ENCODE measurements at places on chromosomes 7 and 10. TPM values are rescaled to one million over a fixed set of nuclear protein-coding genes. Genes with fewer than 3 reads are reported as not detected.

The GHRHR gene
- not detected for total RNA-seq

The MAP3K8 gene
- 12.3 TPM for total RNA-seq

The ANKRD1 gene
- 24.2 TPM for total RNA-seq

The DNAJC12 gene
- 4.8 TPM for total RNA-seq

The UBE3C gene
- 89.1 TPM for total RNA-seq

The HOXA1 gene
- total RNA-seq: 0.52 TPM

The SPDYE5 gene
- not detected for total RNA-seq

The ITGA8 gene
- total RNA-seq: 43.7 TPM

The CHST3 gene
- 49.4 TPM for total RNA-seq

The LRIT1 gene
- not detected for total RNA-seq

The CUEDC2 gene
- 43.6 TPM for total RNA-seq

The UTF1 gene
- total RNA-seq: not detected

The PRKRIP1 gene
- total RNA-seq: 13.9 TPM

The DGKI gene
- 12.7 TPM for total RNA-seq

The OR2A5 gene
- total RNA-seq: not detected

The ABCB1 gene
- total RNA-seq: 1.5 TPM

The GSTO1 gene
- total RNA-seq: 69.3 TPM

The SEMA3C gene
- total RNA-seq: 311 TPM

The ITPRID1 gene
- total RNA-seq: not detected

The MACC1 gene
- 0.50 TPM for total RNA-seq

The SRPK2 gene
- 74.4 TPM for total RNA-seq

The TMEM26 gene
- 0.40 TPM for total RNA-seq

The MRC1 gene
- total RNA-seq: under 0.01 TPM

The C10orf62 gene
- total RNA-seq: not detected

The AZGP1 gene
- not detected for total RNA-seq

The AMZ1 gene
- total RNA-seq: 0.50 TPM

The CYP3A7 gene
- total RNA-seq: not detected

The PNLIPRP1 gene
- not detected for total RNA-seq

The GRID2IP gene
- total RNA-seq: not detected

The EXOSC1 gene
- 25.4 TPM for total RNA-seq

The SCIN gene
- total RNA-seq: 0.23 TPM

The TUBAL3 gene
- not detected for total RNA-seq

The GIMAP2 gene
- total RNA-seq: 0.43 TPM

The PRPS1L1 gene
- total RNA-seq: not detected

The ASZ1 gene
- not detected for total RNA-seq

All from smooth muscle cell of the pulmonary artery (primary cell).